ENCODE measurements at places on chromosomes 5 and 9.

- peak; percentile 74 for DNase-seq
Measured at GRCh38 chr9:76634356-76635054, 129.7 kb upstream of the PCA3 start.

- no peak for DNase-seq
Measured at GRCh38 chr9:134706522-134706921, 64.9 kb downstream of the COL5A1 start.

- DNase-seq, result no peak
Measured at GRCh38 chr5:87266914-87267573, 639 bp upstream of the RASA1 start.

DNA sequence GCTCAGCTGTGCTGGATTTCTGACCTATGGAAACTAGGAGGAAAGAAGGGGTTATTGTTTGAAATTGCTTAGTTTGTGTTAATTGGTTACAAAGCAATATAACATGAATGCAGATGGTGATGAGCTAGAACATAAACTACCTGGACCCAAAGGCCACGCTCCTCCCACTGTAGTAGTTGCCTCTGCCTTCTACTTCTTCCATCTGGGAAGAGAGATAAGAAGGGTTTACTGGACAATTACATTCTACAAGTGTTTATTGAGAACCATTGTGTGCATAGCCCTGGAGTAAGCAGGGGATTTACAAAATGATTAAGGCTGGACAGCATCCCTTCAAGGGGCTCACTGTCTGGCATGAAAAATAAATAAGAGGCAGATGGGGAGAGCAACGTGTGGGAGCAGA is 355.3 kb upstream of the TRPC7 start:
- no peak for DNase-seq

DNA sequence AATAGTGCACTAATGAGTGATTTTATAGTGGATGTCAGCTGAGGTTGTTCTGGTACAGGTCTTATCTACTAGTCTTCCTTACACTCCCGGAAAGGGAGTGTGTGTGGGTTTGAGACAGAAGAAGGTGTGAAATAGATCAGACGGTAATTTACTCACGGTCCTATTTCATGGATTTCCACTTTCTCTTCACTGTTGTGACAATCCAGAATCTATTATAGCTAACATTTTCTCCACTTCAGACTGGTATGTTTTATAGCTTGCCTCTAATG is 7.0 kb upstream of the C9 start:
- no peak for DNase-seq

GRCh38 chr5:476102-476813 is 33.3 kb downstream of the EXOC3 start:
- DNase-seq, result no peak

DNA sequence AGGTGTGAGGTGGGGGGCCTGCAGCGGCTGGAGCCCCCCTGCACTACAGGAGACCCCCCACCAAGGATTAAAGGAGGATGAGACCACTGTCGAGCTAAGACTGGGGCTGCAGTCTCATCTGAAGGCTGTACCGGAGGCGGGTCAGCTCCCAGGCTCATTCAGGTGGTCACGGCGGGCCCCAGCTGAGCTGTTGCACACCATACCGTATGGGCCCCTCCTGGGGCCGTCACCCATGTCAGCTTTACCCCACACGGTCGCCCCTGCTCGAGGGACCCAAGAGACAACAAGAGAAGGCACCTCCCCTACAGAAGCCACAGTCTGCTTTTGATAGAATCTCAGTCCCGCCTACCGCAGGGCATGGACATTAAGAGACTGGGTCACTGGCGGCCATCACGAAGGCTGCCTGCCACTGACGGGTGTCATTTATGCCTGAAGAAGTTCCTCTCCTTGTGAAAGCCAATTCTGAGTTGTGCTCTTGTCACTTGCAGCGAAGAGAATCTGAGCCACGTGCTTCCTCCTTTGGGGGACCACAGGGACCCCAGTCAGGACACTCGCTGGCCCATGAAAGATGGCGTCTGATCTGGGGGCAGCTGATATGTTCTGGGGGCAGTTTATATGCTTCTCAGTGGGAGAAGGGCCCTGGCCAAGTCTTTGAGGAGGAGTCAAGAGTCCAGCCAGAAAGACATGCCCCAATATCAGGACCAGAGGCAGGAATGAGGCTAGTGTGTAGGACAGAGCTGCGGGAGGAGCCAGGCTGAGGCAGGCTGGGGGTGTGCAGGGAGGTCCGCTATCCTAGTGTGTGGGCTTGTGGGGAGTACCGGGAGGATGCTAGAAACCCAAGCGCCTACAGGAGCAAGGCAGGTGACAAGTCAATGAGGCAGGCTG is 102.4 kb downstream of the ZNF354C start:
- no peak for DNase-seq

DNA sequence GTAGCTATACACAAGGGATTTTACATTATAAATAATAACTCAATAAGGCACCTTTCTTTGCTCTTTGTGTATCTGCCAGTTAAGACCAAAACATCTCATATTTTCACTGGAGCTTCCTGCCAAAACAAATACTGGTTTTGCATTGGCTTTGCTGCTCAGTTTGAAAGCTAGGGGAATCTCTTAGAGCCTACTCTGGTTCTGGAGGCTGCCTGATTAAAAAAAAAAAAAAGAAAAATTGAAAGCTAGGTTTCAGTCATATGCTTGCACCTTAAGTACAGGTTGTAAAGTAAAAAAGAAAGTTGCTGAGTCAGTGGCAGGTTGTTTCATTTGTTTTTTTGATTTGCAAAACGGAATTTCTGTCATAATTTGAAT is 2.3 kb downstream of the DENND4C start:
- DNase-seq, result peak; percentile 29

DNA sequence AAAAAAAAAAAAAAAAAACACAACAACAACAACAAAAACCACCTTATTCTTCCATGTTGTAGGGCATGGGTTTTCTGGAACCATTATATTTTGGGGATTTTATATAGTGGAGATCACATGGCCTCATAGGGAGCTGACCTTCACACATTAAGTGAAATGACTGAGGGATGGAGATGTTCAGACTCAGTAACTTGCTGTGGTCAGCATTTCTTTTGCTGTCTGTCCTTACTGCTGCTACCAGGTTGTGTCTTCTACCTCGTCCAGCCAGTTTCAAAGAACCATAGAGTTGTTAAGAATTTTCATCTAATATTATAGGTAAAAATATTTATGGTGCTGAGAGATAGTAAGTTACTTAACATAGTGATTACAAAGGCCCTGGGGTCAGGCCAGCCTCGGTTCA is 107.6 kb downstream of the PDE8B start:
- no peak for DNase-seq

- DNase-seq, result no peak
Measured at GRCh38 chr5:116380621-116381020, 194.0 kb downstream of the SEMA6A start.

- no peak for DNase-seq
Measured at GRCh38 chr9:134410835-134411217, 84.6 kb downstream of the RXRA start.

DNA sequence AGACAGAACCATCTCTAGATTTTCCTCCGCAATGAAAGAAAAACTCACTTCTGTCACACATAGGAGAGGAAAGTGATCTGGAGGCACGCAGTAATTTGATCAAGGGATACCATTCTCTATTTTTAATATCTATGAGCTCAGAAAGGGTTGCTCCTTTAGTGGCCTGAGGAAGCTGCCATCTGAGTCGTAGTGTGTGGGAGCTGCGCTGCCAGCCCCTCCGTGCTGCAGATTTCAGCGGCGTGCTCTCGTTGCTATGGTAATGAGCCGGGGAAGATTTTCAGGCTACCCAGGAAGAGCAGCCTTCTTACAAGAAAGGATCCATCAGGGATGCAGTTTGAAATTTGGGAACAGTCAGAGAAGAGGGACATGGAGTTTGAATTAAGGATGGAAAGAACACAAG is 17.1 kb upstream of the GOLM1 start:
- no peak for DNase-seq

GRCh38 chr5:169411786-169412430 is 111.0 kb upstream of the SLIT3 start:
- DNase-seq, result peak; percentile 61

DNA sequence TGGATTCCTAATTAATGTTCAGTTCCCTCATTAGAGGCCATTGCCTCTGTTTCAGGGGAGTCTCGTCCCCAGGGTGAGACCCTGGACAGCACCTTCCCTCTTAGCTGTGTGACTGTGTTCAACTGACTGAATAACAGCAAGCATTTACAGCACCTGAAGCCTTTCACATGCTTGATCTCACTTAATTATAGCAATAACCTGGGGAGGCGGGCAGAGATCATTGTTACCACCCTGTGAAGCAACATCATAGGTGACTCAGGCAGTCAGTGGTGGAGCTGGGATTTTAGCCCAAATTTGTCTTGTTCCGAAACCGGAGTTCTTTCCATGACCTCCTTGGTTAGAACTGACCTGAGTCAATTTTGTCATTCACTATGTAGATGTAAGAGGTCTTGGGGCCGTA is 105.2 kb upstream of the RAD23B start:
- DNase-seq, result no peak

GRCh38 chr5:97365163-97365845 is 182.3 kb upstream of the RIOK2 start:
- no peak for DNase-seq

DNA sequence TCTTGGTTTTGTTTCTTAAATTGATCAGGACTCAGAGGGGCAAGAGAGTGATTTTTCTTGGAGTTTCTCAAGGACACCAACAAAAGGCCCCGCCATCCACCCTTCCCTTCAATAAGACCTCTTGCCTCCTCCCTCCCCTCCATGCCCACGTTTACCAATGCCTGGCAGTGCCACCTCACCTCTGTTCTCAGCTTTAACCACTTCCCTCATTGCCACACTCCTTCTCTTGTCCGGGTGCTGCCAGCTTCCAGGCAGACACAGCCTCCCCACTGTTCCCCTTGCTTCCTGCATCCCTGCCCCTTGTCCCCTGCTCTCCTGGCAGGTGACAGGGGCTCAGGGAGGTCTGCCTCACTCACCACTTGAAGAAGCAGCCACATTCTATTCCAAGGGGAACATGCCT is 90.8 kb downstream of the LHX2 start:
- DNase-seq, result no peak

- peak; percentile 90 for DNase-seq
Measured at GRCh38 chr5:66710557-66711088, 114.4 kb downstream of the MAST4 start.

- DNase-seq, result no peak
Measured at GRCh38 chr5:172005708-172006320, 624 bp downstream of the FBXW11 start.

DNA sequence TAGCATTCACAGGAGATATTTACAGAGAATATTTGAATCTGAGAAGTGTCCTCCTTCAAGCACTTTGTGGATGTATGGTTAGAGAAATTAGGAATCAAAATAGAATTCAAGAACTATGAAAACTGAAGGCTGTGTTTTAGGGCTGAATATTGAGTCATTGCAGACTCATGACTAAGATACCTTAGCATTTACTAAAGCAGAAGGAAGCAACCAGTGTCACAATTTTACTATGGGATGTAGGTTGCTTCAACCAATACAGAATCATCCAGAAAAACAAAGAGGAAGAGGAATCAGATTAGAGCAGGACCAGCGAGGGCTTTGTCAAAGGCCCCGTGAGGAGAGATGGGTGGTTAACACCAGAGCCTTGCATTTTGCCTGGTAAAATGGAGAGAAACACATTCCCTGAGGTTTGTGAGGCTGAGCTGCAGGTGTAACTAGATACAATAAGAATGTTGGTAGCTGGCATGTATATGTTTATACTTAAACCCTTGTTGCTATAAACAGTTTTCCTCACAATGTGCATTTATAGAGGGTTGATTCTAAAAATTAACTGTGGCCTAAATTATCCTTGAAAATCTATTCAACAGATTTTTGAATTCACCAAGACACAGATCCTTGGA is 518.1 kb downstream of the AGTPBP1 start:
- DNase-seq, result peak; percentile 64

GRCh38 chr9:7008411-7008810 is 250.6 kb downstream of the KDM4C start:
- no peak for DNase-seq

- DNase-seq, result no peak
Measured at GRCh38 chr5:111252799-111253545, 28.8 kb downstream of the CAMK4 start.

GRCh38 chr5:81908044-81908443 is 63.8 kb upstream of the ATG10 start:
- no peak for DNase-seq

GRCh38 chr5:132224716-132225115 is 2.9 kb downstream of the P4HA2 start:
- no peak for DNase-seq

GRCh38 chr5:141902015-141902814 is 21.5 kb upstream of the DELE1 start:
- no peak for DNase-seq

- peak; percentile 24 for DNase-seq
Measured at GRCh38 chr9:100204796-100205195, 105.8 kb downstream of the INVS start.

DNA sequence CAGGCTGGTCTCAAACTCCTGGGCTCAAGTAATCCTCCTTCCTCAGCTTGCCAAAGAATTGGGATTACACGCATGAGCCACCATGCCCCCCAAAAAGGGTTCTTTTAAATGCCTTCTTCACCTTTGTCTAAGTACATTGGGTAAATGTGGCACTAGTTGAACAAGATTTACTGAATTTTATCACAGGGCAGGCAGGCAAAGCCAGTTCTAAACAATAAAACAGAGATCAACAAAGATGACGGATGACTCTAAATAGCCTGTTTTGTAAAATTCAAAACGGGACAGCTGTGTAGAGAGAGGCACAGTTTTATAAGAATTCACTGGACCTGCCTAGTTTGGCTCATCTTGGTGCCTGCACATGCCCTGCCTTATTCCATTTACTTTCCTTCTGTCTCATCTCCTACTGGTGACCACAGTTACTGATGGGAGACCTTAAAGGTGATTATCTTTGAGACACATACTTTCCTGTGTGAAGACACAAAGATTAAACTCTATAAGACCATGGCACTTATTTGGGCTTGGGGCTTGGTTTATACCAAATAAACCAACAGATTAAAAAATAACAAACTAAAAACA is 149.6 kb upstream of the DMRT1 start:
- DNase-seq, result no peak

GRCh38 chr9:22990349-22990748 is 543.7 kb downstream of the DMRTA1 start:
- DNase-seq, result no peak

DNA sequence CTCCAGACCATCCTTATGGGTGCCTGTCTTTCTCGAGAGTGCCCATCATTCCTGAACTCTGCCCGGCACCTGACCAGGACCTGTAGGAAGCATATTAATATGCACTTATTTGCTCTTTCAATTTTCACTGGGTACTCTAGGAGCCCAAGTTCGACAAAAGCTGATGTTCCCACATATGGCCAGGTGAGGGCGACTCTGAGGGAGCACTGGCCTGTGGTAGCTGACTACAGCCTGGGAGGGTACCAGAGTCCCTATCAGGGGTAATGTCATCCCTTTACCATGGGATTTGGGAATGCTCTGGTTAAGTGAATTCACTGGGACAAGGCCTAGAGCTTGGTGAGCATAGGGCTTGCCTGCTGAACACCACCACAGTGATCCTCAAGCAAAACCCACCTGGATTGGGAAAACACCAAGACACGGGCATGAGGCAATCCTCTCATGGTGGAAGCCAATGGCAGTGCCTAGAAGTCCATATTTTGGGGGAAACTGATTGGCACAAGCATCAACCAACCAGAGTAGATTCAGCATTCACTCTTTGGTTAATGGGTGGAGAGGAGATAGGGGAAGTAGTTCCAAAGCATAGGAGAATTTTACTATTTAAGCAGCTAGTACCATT is 112.2 kb downstream of the MTX3 start:
- no peak for DNase-seq

- no peak for DNase-seq
Measured at GRCh38 chr9:312596-313320, 98.1 kb downstream of the DOCK8 start.

Measured in fibroblast of skin of right biceps (primary cell).